ENCODE measurements at places on chromosomes 2 and 18.

DNA sequence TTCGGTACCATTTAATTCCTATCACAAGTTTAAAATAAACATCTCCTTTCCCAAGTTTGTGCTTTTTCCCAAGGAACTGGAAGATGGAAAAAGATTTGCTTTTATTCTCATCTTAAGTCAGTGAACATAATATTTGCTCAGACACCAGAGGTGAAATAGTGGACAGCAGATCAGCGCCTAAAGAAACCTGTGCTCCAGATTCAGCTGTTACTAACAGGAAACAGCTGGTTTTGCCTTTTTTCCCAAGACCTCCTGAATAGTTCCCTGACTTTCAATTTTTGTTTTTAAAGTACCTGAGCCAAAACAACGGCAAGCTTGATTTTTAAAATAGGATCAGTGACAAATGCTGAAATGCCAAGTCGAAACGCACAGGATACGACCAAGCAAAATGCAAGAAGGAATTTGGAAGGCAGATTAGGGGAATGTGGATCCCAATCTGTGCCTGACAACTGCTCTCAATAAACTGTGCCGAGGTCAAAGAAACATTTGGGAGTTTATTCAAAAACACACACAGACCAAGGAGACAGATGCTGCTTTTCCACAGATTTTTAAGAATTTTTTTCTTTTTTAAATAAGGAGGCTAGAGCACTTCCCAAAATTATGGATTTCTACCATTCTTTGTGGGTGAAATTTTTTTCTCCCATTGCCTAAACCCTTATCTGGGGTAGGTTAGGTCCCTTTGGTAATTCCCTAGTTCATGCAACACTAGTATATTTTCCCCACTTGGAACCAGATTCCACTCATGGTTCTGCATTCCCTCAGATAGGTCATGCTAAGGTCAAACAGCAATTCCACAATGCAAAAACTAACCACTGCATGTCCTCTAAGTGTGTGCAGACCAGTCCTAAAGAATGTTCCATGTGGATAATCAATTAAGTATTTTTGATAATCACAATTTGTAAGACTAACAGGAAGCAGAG is 121.5 kb upstream of the PDE1A start:
- no peak for DNase-seq

DNA sequence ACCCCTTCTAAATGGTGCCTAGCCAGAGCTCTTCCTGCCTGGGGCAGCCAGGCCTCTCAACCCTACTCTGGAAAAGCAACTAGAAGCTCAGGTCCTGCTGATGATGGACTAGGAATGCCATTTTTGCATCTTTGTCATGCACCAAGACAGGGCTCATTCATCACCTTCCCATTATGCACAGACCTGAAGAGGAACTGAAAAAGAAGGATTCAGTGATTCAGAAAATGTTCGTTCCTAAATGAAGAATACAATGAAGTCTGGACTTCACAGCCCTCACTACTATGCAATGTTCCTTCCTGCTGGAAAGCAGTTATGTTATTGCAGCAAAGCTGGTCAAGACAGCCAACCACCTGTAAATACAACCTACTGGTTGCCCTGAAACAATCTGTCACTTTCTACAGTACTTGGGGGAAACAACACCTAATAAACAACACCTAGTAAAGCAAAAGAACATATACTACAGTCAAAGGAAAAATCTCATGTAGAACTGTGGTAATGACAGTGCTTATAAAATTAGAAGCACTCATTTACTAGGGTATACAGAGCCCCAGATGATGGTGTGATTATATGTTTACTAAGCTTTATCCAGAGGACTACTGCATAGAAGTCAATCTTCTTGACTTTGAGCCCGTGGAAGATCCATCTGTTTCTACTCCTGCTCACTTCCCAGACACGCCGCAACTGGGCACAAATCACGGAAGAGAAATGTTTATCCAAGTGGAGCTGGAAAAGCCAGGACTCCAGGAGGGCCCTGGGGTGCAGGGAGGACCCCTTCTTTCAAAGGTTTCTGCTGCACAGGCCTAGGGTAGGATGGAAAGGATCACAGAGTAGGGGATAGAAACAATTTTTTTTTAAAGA is 103.1 kb upstream of the THOC1 start:
- no peak for DNase-seq

- DNase-seq = no peak
These were observed 230.7 kb downstream of the ZNF516 start for GRCh38 chr18:76264198-76264875.

GRCh38 chr18:44957461-44957860 is 276.8 kb downstream of the SETBP1 start:
- DNase-seq = no peak

- no peak for DNase-seq
These were observed 219.4 kb downstream of the LDLRAD4 start for GRCh38 chr18:13437796-13438506.

- no peak for DNase-seq
These were observed 4.5 kb upstream of the MYO5B start for GRCh38 chr18:50199346-50199855.

DNA sequence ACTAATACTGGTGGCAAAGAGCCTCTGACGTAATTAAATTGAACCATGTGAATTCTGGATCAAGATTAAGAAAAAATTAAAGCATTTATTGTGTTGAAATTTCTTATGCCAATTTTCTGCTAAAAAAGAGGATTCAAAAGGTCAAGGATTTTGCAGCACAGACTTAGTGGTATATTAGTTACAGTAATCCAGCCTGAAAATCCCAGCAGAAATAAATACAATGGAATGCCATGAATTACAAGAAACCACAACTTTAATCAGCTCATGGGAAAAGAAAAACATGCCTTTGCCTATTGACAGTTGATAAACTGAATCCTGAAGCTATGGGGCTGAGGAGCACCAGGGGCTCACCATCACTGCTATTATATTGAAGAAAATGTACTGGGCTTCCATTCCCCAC is 114.8 kb upstream of the SATB2 start:
- DNase-seq = no peak

- DNase-seq = no peak
These were observed 6.2 kb upstream of the NEU2 start for GRCh38 chr2:233026198-233026813.

GRCh38 chr2:16660114-16660513 is 5.5 kb downstream of the CYRIA start:
- no peak for DNase-seq

GRCh38 chr18:52409727-52410126 is 69.7 kb downstream of the DCC start:
- DNase-seq = peak; percentile 14

DNA sequence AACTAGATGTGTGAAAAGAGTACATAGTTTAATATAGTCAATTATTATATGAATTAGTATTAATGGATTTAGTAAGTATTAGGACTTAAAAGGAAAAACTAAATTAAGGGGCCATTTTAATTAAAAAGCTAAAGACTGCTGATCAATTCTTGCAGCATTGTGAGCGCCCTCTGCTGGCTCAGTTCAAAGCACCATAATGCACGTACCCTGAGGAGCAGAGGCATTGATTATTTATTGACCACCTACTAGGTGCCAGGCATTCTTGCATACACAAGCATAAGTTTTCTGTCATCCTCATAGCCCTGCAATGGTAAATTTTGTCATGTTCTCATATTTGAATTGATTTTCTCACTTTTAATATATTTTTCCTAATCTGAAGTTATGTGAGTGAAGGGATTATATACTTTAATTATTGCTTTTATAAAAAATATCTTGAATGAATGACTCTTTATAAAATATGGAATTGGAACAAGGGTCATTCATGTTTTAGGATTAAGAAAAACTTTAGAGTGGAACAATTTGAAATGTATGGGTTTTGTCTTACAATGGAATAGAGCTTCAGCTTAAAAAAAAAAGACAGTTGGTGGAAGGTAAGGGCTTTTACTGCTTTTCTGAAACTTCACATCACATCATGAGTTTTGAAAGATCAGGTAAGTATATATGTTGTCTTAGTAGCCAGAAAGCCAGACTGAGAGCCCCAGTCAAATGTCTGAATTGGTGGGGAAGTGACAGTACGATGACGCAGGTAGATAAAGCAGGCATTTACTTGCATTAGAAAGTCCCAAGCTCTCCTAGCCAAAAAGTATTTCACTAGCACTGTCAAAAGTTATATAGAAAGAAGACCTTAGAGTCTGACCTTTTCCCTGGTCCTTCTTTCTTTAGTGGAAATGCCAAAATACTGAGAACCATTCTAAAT is 9.7 kb downstream of the ITGA4 start:
- DNase-seq = peak; percentile 28

DNA sequence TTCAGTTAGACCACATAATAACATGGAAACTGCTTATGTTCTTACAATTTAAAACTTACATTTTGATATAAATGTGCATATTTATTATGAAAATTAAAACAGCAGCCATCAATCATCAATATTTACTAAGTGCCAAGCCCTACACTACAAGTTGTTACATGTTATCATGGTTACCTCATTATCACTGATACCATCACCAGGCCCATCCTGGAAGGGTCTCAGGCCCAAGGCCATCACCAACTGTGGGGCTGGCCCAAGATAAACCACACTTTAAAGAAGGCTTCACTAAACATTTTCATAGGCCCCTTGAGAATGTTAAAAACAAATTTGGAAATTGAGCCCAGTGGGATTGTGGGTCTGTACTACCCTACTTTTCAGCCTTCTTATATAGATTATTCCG is 6.4 kb downstream of the ITSN2 start:
- DNase-seq = no peak

DNA sequence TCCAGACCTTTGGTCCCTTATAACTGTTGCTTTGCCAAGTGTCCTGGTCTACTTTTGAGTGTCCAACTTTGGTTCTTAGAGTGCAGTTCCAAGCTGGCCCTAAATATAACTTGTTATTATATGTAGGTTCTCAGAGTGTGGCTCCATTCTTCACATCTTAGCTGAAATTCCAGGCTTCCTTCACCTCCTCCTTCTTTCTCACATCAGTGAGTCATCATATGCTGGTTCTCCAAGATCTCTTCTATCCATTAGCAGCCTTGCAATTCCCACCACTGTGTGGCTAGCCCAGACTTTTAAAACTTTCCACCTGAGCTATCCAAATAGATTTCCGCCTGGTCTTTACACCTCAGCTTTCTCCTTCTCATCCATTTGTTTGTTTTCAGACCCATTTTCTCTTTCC is 12.6 kb upstream of the CXCR4 start:
- no peak for DNase-seq

DNA sequence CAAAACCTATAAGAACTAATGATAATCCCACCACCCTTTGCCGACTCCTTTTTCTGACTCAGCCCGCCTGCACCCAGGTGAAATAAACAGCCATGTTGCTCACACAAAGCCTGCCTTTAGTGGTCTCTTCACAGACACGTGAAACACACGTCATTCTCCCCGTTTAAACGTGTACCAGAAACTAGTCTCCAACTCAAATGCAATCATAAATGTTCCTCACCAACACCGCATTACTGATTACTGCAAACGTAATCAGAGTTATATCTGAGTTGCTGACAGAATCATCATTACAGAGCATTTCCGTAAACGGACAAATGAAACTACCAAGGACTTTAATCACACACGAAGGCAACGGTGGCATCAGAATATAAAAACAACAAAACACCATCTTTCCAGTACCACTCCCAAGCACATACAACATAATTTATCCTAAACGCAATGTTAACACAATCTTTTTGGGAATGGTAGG is 1.9 kb downstream of the CLK1 start:
- DNase-seq = no peak

DNA sequence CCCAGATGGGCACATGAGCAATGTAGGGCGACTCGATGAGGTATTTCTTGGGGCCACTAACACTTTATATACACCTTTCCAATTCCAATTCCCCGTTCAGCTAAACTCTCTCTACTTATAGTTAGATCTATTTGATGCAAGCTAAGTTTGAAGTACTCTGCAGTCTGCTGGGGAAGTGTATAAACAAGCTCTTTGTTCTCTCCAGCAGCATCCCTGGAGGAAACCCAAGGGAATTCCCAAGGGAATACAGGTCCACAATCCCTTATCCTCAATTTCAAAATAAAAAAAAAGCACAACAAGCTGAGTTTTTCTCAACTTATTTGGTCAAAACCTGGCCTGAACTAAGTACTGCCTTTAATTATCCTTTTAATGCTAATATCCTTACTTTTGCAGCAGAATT is 433.3 kb downstream of the NBAS start:
- no peak for DNase-seq

- no peak for DNase-seq
These were observed 41.2 kb downstream of the CCDC68 start for GRCh38 chr18:54918060-54918459.

DNA sequence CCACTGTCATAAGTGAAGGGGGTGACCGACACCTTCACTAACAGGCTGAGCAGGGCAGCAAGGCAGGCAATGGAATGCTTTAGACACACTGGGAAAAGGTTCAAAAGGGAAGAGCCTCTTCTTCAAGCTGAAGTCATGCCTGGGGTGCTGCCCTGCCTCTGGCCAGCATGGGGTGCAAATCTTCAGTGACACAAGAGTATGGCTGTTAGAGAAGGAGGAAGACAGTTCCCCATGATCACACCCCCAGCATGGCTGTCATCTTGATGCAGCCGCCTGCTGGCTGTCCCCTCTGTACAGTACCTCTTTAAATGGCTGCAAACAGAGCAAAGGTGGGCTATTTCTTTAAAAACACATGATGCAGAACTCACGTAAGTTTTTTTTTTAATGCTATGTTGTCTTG is 71.9 kb downstream of the INPP4A start:
- DNase-seq = no peak

DNA sequence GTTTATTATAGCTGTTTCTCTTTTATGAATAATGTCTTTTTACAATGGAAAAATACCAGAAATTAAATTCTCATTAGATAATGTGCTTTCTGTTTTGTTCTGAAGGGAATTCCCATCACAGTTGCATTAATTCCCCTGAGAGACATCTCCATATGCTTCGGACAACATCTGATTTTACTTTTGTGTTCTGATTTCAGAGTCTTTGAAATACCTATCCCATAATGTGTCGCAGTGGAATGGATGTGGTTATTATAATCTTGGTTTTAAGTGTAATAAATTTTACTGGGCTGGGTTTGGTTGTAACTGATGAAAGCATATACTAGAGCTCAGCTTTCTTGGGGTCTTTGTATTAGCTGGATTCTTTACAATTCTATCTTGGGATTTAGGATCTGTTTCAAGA is 12.5 kb downstream of the SPTBN1 start:
- no peak for DNase-seq

DNA sequence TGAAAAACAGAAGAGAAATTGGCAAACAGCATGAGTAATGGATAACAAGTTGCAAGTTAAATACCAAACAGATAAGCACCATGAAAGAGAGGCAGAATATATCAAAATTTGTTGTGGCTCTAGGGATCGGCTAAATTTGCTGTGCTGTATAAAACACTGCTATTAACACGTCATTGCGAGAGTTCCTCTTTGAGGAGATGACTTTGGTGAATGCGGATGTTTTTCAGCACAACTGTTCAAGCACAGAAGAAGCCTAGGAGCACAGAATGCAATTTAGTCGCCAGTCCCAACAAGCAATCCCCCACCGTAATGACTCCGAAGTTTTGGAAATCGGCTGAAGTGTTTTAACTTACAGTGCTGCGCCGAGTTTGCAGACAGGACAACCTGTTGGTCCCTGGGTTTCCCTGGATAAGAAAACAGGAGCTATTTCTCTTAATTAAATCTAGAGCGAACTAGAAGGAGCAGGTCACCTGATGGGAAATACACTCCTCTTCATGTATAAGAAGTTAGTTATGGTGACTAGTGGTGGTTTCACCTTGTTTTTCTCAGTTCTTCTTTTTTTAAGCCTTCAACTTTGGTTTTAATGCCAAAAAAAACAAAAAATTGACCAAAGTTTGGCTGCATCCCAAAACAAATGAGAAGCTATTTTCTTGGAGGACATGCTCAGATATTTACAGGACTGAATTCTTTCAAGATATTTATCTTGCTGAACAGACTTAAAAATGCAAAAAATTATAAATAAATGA is 454.1 kb upstream of the SALL3 start:
- no peak for DNase-seq

Data from iPS-NIHi11 (cell line).